Kidney glomerular epithelial cell (primary cell): ENCODE measurements at places on chromosomes 6 and 20.

DNA sequence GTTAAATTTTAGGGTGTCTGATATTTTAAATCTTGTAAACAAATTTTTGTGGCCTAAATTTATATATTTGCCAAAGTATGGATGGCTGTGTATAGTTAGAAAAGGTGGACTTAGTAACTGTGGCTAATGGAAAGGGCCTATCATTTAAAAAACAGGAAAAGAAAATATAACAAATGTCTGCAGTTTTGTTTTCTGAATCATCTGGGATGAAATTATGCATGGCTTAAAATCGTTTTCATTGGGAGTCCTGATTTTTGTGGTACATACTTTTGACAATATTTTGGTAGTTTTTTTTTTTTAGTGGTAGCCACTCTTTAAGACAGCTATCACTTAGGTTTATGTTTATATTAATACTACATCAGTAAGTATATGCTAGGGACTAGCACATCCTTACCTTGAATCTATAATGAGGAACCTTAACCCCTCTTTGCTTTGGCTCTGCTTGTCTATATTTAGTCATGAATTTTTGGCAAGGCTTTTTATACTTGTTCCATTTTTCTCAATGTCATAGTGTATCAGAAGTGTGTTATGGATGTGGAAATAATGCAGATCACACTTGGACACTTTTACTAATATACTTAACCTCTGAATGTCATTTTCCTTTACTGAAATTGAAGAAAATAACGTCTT, 5.6 kb downstream of the ARID1B start:
- no peak for DNase-seq

DNA sequence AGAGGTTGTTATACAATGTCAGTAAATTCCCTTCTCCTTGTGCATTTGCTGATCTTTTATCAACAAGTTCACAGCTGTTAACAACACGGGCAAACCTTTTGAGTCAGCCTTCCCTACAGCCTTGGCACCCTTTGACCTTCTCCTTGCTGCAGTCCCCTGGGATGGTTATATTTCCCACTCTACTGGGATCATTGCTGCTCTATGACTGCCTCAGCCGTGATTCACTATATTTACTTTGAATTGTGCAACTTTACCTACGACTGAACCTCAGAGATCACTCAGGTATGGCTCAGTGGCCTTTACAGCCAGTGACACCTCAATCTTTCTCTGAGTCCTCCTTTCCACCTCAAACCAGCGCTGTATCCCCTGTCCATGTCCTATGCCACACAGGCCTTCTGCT, 1293.3 kb downstream of the EPHA7 start:
- DNase-seq: peak; percentile 2

DNA sequence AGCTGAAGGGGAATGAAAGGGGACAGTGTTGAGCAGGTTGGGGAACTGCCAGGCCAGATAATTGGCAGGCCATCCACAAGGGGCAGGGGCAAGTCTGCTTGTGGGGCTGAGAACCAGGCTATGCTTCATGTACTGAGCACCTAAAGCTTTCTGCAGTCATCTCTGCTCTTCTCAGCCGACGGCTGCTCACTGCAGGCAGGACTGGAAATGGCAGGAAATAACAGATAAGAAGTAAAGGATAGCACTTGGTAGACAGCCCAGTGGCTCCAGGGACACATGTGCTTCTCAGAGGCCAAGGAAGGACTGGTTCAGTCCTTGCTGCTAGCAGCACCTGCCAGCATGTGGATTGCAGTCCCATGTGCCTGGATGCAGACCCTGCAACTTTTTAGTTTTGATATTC, 89.8 kb downstream of the CD164 start:
- DNase-seq: no peak

DNA sequence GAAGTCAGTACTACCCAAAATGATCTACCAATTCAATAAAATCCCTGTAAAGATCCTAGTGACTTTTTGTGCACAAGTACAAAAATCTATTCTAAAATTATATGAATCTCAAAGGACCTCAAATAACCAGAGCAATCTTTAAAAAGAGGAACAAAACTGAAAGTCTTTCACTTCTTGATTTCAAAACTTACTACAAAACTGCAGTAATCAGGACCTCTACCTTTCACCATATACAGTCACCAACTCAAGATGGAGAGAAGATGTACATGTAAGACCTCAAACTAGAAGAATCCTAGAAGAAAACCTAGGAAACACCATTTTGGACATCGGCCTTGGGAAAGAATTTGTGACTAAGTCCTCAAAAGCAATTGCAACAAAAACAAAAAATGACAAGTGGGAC, 109.5 kb upstream of the CD93 start:
- DNase-seq: no peak

DNA sequence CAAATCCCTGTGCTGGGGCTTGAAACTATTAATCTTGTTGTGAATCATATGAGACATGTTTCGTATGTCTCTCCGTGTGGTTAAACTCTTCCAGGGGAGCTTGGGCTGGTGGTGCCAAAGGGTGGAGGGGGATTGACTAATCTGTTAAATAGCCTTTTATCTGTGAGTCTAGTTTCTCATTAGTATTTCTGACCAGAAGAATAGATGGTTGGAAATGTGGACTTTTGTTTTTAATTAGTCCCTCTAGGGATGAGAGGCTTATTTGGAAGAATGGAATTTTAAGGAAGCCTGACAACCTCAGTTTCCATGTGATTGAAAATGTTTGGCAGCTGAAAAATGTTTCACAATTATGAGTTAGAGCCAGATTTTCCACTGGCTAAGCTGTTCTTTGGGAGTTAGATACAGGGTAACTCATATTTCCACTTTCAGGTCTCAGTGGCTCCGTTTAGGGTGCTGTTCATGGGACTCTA, 117.3 kb downstream of the BCKDHB start:
- no peak for DNase-seq

GRCh38 chr20:21191839-21192238, 66.0 kb downstream of the KIZ start:
- no peak for DNase-seq

DNA sequence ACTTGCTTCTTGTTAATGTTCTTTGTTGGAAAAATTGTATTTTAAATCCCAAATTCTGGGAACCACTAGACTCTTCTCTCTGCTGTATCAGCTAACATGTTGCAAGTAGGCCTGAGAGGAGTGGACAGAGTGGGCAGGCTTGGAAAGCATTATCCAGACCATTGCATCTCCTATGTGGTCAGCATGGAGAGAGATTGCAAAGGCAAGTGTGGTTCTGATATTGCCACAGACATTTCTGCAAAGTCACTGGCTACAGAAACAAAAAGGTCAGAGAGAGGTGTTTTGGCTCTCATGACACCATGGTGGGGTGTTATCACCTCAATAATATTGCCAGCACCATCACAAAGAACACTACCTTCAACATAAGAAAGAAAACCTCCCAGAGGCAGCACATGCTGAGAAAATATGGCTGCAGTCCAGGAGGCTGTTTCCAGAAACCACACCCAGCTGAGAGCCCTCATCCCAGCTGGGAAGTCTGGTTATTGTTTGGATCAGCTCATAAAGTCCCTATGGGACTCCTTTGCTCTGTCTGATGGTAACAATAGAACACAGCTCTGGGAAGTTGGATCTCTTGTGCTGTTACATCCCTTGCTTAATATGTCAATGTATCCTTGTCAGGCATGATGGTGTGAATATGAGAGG, 78.2 kb upstream of the TBX18 start:
- no peak for DNase-seq

- no peak for DNase-seq
Observed at GRCh38 chr20:54559890-54560289, 84.5 kb downstream of the DOK5 start.
